Stimulated activated CD8-positive, alpha-beta memory T cell treated with anti-CD3 and anti-CD28 coated beads, Interleukin-7, amount 100 ng/mL, for 4 hours (primary cell): ENCODE measurements at places on chromosomes 1 and 21.

DNA sequence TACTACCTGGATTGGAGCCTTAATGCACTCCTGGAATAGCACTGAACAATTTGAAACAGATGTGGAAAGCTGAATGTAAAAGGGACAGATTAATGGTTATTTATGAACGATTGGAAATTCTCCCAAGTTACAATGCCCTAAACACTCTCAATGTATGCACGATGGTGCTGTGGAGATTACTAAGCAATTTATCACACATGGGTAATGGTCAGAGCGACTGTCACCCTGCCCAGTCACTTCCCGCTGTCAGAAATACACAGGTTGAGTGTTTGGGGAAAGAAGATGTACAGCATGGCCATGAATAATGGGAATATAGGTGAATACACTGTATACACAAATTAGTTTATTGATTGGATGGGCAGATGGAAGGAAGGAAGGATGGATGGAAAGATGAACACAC is 342.4 kb downstream of the VAV3 start:
- DNase-seq = no peak

DNA sequence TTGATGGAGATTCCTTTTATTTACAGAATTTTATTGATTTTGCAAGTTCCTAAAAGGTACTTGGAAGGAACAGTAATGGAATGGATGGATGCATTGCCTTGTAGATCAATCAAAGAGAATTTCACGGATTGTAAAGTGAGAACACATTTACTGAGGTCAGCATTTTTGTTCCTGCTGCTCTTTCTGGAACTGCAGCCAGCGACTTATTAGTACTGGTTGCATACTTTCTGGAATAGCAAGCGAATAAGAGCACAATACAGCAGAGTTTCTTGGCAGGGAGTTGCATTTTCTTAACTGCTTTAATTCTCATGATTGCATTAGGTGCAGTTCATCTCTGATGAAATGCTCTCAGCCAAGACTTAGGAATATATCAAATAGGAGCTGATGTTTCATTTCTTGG is 106.1 kb upstream of the CHODL start:
- no peak for DNase-seq

DNA sequence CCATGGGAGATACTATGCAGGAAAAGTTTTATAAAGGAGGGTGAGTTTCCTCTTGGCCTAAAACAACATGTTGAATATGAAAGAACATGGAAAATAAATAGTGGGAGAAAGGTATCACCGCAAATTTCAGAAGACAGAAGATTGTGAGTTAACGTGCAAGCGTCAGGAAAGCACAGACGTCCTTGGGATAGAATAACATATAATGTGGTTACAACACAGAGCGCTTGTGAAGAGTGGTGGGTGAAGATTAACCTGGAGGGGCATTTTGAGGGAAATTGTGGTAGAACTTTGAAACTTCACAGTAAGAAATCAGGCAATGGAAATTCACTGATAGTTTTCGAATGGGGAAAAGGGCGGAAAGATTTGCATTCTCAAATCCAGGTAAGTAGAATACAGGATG is 47.3 kb downstream of the NEGR1 start:
- DNase-seq = no peak

- DNase-seq = no peak
These were observed 26.2 kb downstream of the STUM start for GRCh38 chr1:226574591-226575435.

DNA sequence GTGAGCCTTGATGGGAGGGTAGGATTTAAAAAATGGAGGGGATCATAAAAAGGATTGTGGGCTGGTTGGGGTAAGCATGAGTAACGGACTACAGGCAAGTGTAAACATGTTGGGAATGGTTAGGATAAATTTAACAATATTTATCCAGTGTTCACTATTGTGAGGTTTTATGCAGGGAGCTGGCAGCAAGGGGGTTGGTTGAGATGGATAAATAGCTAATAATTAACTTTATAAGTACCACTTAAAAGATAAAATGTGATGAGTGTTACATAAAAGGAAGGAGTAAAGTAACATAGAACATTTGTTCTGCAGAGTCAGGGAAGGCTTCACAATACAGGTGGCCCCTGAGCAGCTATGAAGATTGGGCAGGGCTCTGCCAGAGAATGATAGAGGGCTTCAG is 109.0 kb downstream of the NGF start:
- DNase-seq = no peak

DNA sequence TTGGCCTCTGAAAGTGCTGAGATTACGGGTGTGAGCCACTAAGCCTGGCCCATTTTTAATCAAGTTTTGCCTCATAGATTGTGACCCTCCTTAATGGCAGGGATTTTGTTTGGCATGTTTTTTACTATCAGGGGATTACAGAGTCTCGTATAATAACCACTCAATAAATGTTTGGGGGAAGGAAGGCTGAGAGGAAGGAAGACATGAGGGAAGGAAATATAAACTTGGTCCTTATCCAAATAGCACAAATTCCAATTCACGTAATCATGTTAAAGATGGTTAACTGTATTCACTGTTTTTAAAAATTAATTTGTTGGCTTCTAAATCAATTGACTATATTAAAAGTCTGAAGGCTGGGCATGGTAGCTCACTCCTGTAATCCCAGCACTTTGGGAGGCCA is 30.9 kb upstream of the SERTAD4 start:
- no peak for DNase-seq

DNA sequence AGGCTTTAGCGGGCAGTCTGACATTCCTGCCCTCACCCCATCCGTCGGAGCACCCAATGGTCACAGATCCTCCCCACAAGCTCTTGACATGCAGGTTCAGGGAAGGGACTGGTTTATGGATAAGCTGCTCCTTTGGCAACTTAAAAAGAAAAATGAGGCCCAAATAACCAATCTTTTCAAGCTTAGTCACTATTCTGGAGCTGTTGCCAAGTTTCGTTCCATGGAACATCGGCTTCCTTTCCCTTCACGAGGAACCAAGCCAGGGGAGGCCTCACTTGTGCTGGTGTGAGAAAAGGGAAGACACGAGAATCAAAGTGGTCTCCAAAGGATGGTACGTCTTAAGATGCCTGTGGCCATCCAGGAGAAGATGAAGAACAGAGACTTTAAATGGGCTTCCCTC is 46.1 kb upstream of the LPAR3 start:
- DNase-seq = no peak

GRCh38 chr1:151520359-151520758 is 9.2 kb downstream of the CGN start:
- no peak for DNase-seq

DNA sequence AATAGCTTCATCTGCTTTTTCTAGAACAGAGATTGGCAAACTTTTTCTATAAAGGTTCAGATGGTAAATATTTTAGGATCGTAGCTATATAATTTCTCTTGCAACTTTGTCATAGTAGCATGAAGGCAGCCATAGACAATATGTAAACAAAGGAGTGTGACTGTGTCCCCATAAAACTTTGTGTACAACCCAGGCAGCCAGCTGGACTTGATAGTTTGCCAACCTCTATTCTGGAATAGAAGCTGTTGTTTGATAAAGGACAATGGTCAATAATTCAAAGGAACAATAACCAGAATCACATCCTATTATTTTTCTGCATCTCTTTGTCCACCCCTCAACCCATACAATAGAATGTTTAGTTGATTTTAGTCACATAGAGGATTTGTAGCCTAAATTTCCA is 286.7 kb downstream of the LMX1A start:
- no peak for DNase-seq

DNA sequence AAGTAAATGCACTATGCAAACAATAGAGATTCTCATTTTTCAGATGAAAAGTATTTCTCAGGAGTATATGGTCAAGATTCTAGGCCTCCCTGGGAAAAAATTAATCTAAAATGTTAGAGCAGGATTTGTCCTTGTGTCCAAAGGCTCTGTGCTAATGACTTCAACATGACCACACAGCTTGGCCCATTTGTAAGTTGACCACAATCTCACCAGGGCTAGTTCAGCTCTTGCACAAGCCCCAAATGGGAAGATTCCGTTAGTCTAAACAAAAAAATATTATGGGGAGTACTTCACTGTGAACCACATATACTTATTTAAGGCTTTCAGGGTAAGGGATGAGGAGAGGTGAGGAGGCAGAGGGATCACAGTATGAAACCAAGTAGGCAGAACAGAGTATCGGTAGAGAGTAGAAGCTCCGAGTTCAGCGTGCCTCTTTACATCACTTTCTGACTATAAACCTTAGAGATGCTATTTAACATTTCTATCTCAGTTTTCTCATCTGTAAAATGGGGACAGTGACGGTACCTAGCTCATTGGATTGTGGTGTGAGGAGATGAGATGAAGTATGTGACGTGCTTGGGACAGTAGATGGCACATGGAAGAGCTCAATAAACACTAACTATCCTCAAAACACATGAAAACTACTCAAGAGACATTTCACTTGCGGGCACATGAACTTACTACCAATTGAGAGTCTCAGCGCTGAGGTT is 37.8 kb upstream of the CTTNBP2NL start:
- no peak for DNase-seq

DNA sequence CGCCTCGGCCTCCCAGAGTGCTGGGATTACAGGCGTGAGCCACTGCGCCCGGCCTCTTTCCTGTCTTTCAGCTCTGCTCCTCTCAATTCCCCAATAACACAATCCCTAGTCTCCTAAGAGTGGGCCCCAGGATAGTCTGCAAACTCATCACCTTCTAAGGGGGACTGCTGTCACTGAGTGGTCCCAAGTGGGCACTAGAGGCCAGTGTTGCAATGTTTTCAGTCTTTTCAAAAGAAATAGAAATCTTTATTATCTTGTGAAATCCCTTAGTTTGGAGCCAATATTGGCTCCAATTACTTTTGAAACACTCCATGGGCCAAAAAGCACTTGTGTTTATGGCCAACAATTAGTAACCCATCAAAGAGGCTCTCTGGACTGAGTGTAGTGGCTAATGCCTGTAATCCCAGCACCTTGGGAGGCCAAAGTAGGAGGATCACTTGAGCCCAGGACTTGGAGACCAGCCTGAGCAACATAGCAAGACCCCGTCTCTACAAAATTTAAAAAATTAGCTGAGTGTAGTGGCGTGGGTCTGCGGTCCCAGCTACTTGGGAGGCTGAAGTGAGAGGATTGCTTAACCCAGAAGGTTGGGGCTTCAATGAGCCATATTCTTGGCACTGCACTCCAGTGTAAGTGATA is 28.6 kb upstream of the ZNF697 start:
- DNase-seq = no peak

DNA sequence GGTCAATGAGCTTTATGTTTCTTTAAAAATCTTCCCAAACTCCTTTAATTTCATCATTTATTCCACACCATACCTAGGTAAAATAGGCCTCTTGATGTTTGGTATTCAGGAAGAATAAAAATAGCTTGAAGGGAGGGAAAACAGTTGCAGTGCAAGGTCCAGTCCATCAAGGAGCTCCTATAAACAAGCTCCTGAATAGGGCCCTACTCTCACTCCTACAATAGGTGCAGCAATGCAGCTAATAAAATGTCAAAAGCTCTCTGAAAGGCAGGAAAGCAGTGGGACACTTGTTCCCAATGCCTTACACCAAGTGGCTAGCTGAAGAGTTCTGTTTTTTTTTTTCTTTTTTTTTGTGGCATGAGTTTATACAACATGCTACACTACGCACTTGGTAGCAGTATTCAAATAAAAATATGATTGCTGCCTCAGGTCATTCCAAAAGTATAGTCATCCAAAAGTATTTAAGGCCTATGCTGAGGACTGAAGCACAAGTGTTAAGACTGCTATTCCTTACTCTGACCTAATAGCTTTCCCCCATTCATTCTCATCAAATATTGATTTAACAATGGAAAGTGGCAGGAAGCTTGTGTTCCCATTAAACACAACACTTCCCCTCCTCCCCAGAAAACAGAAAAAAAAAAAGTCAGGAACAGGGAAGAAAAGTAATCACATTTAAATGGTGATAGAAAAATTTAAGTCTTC is 9.8 kb downstream of the TEX38 start:
- no peak for DNase-seq

DNA sequence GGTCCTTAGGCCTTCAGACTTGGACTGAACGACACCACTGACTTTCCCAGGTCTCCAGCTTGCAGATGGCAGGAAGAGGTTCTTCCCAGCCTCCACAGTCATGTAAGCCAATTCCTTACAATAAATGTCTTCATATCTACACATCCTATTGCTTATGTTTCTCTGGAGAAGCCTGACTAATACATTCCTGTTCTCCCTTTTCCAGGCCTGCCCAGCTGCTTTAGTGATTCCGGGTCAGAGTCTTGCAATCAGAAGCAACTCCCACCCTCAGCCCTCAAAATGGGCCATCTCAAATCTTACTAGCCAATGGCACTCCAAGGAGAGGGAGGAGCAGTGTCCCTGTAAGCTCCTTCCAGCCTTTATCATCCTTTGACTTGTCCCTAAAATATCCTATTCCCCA is 16.4 kb upstream of the CPT2 start:
- DNase-seq = no peak

- DNase-seq = no peak
These were observed 726.4 kb downstream of the BRINP3 start for GRCh38 chr1:189751311-189751710.

DNA sequence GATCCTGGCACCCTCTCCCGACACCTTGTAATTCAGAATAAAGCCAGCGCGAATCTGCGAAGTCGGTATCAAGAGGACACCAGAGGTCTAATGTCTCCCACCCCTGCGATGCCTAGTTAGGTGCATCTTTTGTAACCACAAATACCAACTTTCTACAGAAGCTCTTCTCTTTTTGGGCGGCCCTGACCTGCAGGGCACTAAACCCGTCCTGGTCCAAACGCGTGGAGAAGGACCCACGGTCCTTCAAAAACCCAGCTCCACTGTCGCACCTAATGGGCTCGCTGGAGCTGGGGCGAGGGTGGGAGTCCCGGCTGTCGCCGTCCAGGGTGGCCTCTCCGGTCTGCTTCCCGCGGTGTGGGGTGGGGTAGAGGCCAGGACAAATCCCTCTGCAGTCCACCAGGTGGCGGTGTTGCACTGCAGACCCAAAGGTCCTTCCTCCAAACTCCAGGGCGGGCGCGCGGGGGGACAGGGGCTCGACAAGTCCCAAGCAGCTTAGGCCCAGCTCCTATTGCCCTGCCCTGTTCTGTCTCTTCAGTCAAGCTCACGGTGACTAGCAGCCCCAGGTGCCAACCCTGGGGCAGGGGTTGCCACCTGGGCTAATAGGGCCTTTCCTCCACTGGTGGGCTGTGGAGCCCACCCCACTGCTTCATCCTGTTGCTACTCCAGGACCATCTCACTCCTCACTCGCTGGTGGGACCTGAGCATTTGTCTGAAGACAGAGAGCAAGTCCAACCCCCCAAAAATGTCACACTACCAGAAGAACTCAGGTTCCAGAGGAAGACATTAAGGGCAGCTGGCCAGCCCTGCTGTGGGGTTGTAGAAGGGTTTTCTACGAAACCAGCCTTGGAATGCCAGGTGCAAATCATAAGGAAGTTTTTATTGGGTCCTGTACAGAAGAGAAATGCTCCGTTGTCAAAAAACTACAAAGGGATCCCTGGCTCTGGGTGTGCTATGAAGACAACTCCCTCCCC is 2.8 kb downstream of the HES3 start:
- DNase-seq = peak; percentile 64
